Cardiac septum (tissue), 1 donor: ENCODE measurements at places on chromosomes 12 and 14. TPM values are rescaled to one million over a fixed set of nuclear protein-coding genes. Genes with fewer than 3 reads are reported as not detected.

DNA sequence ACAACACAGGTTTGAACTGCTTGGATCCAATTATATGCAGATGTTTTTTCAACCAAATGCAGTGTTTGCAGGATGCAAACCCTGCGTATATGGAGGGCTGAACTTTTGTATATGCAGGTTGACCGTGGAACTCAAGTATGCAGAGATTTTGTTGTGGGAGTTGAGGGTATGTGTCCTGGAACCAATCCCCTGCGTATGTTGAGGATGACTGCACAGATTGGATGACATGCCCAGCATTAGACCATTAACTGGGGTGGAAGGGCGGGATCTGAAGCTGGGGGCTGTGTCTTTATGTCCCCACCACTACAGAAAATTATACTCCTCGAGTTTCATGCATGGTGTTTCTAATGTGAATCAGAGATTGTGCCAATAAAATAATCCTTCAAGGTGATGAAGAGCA lies 162.2 kb upstream of the RMST start:
- no peak for DNase-seq

- DNase-seq: no peak
These were observed 164.5 kb upstream of the NPAS3 start for GRCh38 chr14:32774214-32774613.

SERPINA1 gene
- total RNA-seq: 6.0 TPM

SELPLG gene
- total RNA-seq: 3.1 TPM
